ENCODE measurements at places on chromosomes 12 and 14.

- DNase-seq: no peak
Measured at GRCh38 chr12:100337727-100338126, 19.1 kb upstream of the SLC17A8 start.

DNA sequence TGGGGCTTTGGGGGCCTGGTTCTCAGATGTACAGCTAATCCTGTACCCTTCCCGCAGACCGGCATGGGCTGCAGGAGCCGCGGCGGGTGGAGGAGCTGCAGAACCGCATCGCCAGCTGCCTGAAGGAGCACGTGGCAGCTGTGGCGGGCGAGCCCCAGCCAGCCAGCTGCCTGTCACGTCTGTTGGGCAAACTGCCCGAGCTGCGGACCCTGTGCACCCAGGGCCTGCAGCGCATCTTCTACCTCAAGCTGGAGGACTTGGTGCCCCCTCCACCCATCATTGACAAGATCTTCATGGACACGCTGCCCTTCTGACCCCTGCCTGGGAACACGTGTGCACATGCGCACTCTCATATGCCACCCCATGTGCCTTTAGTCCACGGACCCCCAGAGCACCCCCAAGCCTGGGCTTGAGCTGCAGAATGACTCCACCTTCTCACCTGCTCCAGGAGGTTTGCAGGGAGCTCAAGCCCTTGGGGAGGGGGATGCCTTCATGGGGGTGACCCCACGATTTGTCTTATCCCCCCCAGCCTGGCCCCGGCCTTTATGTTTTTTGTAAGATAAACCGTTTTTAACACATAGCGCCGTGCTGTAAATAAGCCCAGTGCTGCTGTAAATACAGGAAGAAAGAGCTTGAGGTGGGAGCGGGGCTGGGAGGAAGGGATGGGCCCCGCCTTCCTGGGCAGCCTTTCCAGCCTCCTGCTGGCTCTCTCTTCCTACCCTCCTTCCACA is 7.6 kb downstream of the NR4A1 start:
- DNase-seq: no peak

GRCh38 chr12:30902001-30902400 is 24.5 kb upstream of the TSPAN11 start:
- no peak for DNase-seq

GRCh38 chr14:99551034-99551922 is 52.7 kb downstream of the CCDC85C start:
- DNase-seq: no peak

- no peak for DNase-seq
Measured at GRCh38 chr12:103672401-103673119, 85.5 kb downstream of the STAB2 start.

DNA sequence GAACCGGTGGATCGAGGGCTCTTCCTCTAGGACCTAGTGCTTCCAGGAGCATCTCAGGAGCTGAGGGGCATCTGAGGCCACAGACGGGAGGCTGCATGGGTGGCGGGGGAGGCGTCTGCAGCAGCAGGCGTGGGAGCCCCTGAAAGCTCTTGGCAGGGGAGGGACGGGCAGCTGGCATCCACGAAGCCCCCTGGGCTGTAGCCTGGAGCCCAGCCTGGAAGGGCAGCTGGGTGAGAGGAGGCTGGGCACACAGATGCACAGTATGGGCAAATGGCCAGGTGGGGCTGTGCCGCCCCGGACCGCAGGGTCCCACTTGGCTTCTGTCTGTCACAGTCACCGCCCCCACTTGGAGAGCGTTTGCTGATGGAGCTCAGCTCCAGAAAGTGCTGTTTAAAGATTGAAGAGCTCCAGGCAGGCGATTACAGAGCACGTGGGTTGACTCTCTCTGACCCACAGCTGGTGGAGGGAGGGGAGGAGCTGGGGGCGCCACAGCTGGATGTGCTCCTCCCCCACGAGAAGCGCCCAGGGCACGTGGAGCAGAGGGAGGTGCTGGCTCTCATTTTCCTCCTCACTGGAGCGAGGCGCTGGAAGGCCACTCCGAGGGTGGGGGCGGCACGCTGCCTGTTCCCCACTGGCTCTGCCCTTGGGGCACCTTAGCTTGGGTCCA is 155.0 kb upstream of the C14orf180 start:
- DNase-seq: peak; percentile 78

DNA sequence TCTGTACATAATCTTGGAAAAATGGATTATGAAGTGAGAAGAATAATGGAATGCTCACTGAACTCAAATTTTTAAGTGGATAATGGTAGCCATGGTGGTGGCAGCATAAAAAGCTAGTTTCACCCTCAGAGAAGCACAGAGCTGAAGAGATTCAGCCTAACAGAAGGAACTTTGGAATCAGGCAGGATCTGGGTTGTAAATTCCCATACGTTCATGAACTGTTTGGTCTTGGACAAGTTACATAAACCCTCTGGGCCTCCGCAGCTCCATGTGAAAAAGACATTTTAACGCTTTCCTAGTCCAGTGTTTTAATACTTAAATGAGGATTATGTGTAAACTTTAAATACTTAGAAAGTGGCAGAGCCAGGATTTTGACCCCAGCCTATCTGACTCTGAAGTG is 26.6 kb downstream of the JKAMP start:
- DNase-seq: no peak

DNA sequence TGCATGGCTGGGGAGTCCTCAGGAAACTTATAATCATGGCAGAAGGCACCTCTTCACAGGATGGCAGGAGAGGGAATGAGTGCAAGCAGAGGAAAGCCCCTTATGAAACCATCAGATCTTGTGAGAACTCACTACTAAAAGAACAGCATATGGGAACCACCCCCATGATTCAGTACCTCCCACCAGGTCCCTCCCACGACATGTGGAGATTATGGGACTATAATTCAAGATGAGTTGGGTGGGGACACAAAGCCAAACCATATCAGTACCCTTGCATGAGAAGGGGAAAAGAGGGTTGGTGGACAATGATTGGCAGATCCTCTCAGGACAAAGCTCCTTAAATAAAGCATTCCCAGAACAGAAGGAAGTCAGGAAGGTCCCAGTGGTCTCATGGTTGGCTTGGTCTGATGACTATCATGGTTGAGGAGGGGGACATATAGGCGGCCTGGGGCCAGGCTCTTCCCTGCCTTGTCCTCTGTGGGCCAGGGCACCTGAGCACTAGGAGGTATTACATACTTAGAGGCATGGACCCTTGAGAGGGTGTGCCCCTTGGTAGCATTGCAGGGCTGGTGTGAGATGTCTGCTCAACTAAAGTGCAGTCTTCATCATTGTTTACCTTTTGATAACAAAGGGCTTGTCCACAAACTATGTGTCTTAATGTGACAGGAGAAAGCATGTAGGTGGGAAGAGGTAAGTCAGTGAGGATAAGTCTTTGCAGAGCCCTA is 22.2 kb downstream of the HSD17B6 start:
- DNase-seq: no peak

GRCh38 chr12:113659416-113659815 is 187.7 kb upstream of the LHX5 start:
- DNase-seq: no peak

- DNase-seq: no peak
Measured at GRCh38 chr12:103801709-103802585, 39.1 kb downstream of the NT5DC3 start.

DNA sequence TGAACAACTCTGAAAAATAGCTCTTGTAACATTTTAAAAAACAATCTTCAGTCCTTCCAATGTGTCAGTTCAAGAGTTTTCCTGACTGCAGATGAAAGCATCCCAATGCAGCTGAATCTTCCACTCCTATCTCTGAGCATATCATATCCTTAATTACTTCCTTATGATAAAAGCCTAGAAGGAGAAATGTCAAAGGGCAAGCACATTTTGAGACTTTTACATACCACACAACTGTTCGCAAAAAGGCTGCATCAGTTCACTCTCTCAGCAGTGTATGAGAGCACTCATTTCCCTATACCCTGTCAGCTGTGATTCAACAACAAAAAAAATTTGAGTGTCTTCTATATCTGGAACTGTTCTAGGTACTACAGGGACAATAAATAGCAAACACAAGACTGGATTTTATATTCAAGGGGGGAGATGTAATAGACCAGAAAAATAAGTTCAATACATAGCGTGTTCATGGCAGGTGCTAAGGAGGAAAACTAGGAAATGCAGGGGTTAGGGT is 66.1 kb downstream of the ACADS start:
- no peak for DNase-seq

DNA sequence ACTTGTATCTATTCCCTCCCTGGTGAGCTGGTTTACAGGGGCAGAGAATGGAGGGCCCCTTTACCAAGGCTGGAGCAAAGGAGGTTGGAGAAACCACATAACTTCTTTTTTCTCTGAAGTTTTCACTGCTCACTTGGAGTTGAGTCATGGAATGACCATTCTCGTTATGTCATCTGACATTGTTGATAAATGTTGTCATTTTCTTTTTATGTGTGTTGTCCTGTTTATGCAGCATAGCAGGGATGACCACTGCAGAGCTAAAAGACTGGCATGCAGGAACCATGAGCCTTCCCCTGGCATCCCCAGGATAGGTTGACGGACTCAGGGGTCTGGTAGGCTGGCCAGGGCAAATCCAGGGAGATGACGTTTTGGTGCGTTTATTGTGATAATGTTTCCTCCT is 256.8 kb upstream of the DDHD1 start:
- no peak for DNase-seq

DNA sequence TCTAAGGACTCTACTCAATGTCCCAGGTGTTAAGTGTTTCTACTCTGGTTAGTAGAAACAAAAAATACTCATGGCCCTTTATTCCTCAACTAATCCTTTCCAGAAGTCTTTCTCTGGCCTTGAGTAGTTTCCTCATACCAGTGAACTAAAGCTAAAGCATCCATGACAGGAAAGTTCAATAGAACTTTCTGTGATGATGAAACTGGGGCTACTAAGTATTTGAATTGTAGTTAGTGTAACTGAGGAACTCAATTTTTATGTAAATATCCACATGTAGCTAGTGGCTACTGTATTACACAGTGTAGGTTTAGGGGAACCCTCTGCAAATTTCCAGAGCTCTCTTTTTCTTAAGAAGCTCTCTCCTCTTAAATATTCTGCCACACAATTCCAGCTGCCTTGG is 63.7 kb downstream of the R3HDM2 start:
- no peak for DNase-seq

DNA sequence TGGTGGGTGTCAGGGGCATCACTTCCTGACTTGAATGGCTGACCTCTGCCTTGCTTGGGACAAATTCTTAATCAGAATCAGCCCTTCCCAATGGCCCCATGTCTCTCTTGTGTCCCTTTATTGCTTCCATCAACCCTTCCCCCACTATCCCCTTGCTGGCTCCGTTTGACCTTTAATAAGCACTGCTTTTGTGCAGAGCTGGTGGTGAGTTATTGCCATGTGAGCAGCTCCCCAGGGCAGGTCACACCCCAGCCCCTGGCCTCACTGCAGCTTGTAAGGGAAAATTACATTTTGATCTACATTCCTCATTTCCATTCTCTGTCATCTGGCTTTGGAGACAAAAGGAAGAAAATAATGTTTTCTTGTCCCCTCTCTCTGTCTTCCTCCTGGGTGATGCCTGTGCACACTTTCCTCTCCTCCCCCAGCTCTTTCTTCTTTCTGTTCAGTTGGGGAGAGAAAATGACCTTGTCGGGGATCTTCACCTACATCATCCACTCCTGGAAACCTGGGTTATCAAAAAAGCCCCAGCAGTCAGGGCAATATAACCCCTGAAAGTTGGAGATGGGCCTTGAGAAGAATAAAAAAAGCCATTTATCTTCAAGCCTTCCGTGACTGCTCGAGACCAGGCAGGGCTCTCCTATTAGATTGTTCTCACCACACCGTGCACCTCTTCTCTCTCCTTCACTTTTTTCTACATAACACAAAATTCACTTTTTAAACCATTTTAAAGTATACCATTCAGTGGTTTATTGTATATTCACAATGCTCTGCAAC is 100.4 kb upstream of the SRRM4 start:
- no peak for DNase-seq
